ENCODE measurements at places on chromosomes 13 and 19. TPM values are rescaled to one million over a fixed set of nuclear protein-coding genes. Genes with fewer than 3 reads are reported as not detected.

IL27RA gene
- 2.0 TPM for total RNA-seq

TEX29 gene
- total RNA-seq: not detected

SLC7A9 gene
- 0.79 TPM for total RNA-seq

DMAC2 gene
- 15.2 TPM for total RNA-seq

F7 gene
- 0.63 TPM for total RNA-seq

ZNF728 gene
- 0.16 TPM for total RNA-seq

ACP5 gene
- 1.1 TPM for total RNA-seq

IL17D gene
- 6.8 TPM for total RNA-seq

RUBCNL gene
- total RNA-seq: 9.3 TPM

ATP5F1D gene
- 9.5 TPM for total RNA-seq

ZGLP1 gene
- 1.1 TPM for total RNA-seq

APOC4 gene
- not detected for total RNA-seq

CUL4A gene
- total RNA-seq: 83.0 TPM

DAND5 gene
- not detected for total RNA-seq

KLHL1 gene
- 0.26 TPM for total RNA-seq

TMEM38A gene
- 8.0 TPM for total RNA-seq

ZNF729 gene
- total RNA-seq: not detected

PRTN3 gene
- 0.26 TPM for total RNA-seq

MAN2B1 gene
- total RNA-seq: 31.1 TPM

NLRP9 gene
- total RNA-seq: not detected

ZNF506 gene
- 71.4 TPM for total RNA-seq

CEACAM20 gene
- total RNA-seq: not detected

SCGB2B2 gene
- total RNA-seq: 0.32 TPM

FCER2 gene
- 0.21 TPM for total RNA-seq

C19orf67 gene
- total RNA-seq: not detected

DZIP1 gene
- 52.2 TPM for total RNA-seq

FGF21 gene
- not detected for total RNA-seq

SYNGR4 gene
- not detected for total RNA-seq

LRRC63 gene
- 1.2 TPM for total RNA-seq

NTN5 gene
- total RNA-seq: 0.53 TPM

RNF225 gene
- not detected for total RNA-seq

ZNF814 gene
- 19.2 TPM for total RNA-seq

ZNF443 gene
- total RNA-seq: 12.8 TPM

MOB3A gene
- 15.9 TPM for total RNA-seq

GNA15 gene
- 6.2 TPM for total RNA-seq

GRWD1 gene
- total RNA-seq: 13.6 TPM

CACNG6 gene
- 1.3 TPM for total RNA-seq
